ENCODE measurements at places on chromosomes 3 and 15. TPM values are rescaled to one million over a fixed set of nuclear protein-coding genes. Genes with fewer than 3 reads are reported as not detected.

DNA sequence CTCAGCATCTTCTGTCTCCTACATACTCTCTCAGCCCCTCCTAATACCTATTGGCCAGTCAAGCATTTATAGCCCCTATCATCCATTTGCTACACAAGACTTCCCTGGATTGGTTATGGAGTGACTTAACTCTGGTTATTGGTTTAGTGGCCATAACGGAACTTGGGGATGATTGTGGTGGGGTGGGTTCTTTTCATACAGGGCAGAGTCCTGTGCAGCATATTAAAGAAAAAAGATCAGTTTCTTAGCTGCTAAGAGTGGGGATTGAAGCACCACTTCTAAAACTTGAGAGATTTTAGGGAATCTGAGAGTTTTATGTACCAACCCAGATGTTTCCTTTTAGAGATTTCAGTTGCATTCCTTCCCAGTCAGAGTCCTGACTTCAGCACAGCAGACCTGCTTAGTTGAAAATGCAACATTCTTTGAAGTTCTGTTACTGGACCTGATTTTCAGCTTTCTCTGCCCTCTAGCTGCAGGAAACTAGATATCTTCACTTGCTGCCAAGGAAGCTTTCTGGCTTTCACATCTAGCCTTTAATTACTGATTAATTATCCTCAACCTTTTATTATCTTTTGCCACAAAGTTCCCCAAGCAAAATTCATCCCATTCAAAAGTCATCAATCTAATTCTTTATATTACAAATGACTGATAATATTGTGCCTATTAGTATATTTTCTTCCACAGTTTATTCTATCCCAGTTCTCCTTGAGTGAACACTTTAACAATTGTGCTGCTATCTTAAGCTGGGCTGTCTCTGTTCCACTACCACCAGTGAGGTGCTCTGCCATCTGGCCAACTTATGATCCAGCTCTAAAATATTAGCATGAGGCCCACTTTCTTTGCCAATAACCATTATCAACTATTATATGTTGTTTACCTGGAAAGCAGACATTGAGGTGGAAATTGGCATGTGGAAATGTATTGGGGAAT lies 906.0 kb upstream of the ALCAM start:
- no peak overlapping the region for H3K27ac ChIP-seq
- no peaks in the 10 kb centered on the region for H3K27me3 ChIP-seq
- H3K4me3 ChIP-seq, result no peak overlapping the region

DNA sequence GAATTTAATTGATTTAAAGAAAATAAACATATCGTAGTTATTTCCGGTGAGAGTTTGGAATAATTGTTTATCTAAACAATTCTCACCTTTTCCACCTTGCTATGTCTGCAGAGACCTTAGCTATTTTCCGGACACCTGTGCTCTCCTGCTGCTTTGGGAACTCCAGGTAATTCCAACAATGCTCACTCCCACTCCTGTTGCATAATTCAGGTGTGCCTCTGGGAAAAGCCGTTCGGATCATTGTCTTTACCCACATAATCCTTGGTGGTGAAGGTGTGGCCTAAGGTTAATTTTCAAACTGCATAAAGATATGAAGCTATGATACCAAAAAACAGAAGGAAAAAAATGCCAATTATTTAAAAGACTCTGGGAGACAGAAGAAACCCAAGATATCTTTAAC lies 59.4 kb downstream of the LDHAL6B start:
- H3K27ac ChIP-seq, result no peak overlapping the region
- H3K36me3 ChIP-seq, result no peaks in the 10 kb centered on the region
- DNase-seq, result no peak
- H3K27me3 ChIP-seq, result no peaks in the 10 kb centered on the region
- no peak overlapping the region for H3K4me3 ChIP-seq
- H3K4me1 ChIP-seq, result peaks cover 31% of the 10 kb centered on the region

- no peak for DNase-seq
- H3K27ac ChIP-seq, result no peak overlapping the region
- H3K36me3 ChIP-seq, result no peaks in the 10 kb centered on the region
- no peaks in the 10 kb centered on the region for H3K27me3 ChIP-seq
Observed at GRCh38 chr3:72571638-72572114, 276.6 kb downstream of the SHQ1 start.

DNA sequence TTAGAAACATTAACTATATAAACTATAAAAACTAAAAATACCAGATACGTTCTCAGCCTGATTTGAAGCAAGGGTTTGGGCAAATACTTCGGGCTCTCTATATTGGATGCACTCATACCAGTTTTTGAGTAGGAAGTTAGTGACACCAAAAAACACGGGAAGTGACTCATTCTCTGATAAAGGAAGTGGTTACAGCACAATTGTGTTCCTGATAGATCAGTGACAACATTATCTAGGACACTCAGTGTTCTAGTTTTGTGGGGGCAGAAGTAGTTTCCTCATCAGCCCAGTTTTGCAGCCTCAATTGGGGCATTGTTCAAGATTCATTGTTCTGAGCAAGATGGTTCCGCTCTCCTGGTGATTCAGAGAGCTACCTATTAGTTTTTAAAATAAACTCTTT lies 469.6 kb upstream of the DPPA4 start:
- no peaks in the 10 kb centered on the region for H3K36me3 ChIP-seq
- DNase-seq, result no peak
- H3K27ac ChIP-seq, result no peak overlapping the region
- no peak overlapping the region for H3K4me3 ChIP-seq

GRCh38 chr3:63705092-63705645 lies 52.7 kb downstream of the SNTN start:
- no peak overlapping the region for H3K4me3 ChIP-seq
- no peaks in the 10 kb centered on the region for H3K36me3 ChIP-seq
- no peak overlapping the region for H3K27ac ChIP-seq
- H3K4me1 ChIP-seq, result no peaks in the 10 kb centered on the region
- no peak for DNase-seq

Gene ZNF660
- not detected for total RNA-seq

Gene BCL2A1
- total RNA-seq, result 4.7 TPM

Gene MST1R
- 27.5 TPM for total RNA-seq

Gene TGM5
- total RNA-seq, result not detected

Gene CAPN3
- 0.31 TPM for total RNA-seq

Gene CLDN18
- total RNA-seq, result 0.08 TPM

Gene TMEM266
- 0.21 TPM for total RNA-seq

Gene MCTP2
- total RNA-seq, result 0.15 TPM

Gene LMCD1
- 24.8 TPM for total RNA-seq

Gene MYH15
- total RNA-seq, result 1.2 TPM

Gene MKRN2OS
- not detected for total RNA-seq

Data from Panc1 (cell line).